Activated CD8-positive, alpha-beta memory T cell treated with anti-CD3 and anti-CD28 coated beads for 1 hour (primary cell): ENCODE measurements at places on chromosomes 3 and 15.

- no peak for DNase-seq
These were observed 148.9 kb upstream of the IL12A start for GRCh38 chr3:159839561-159840379.

DNA sequence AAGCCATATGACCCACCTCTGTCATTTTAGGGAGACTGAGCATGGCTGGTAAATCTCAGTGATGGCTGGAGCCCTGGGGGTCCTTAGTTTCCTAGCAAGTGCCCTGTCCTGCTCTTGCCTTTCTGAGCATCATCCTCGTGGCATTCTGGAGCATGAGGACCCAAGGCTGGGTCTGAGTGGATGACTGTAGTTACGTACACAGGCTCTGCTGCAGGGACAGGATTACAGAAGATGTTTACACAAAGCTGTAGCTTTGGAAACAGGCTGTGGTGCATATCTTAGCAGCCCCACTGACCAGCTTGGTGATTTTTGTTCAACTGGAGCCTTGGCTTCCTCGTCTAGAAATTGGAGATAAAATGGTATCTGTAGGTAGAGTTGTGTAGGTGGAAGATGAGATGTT lies 272.9 kb upstream of the CTDSPL start:
- no peak for DNase-seq

DNA sequence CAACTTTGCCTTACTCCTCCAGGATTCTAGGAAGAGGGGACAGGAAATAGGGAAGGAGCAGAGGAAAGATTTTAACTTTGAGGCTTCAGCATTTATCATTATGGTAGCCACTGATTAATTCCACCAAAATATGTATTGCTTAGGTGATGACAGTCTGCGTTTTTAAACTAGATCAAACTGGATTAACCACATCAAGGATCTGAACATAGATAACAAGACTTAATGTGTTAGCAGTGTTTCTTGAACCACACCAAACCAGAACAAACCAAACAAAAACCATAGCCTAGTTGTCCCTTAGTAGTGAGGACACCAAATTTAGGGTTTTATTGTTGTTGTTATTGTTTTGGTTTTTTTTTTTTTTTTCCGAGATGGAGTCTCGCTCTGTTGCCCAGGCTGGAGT lies 113.5 kb upstream of the LMOD3 start:
- no peak for DNase-seq

DNA sequence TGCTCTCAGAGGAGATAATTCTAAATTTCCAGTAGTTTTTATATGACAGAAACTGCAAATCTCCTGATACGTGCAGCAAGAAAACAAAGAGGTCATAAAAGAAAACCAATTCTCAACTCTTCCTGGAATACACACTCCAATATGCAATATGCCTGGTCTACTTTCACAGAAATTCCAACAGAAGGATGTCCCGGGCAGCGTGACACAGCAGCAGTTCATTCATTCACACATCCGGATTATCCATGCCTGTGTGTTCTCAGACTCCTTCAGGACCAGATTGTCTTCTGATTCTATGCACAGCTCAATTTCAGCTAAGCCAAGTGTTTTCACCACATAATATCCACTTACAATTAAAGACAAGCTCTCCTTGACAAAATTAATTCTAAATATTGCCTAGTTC lies 64.3 kb downstream of the FBN1 start:
- no peak for DNase-seq

DNA sequence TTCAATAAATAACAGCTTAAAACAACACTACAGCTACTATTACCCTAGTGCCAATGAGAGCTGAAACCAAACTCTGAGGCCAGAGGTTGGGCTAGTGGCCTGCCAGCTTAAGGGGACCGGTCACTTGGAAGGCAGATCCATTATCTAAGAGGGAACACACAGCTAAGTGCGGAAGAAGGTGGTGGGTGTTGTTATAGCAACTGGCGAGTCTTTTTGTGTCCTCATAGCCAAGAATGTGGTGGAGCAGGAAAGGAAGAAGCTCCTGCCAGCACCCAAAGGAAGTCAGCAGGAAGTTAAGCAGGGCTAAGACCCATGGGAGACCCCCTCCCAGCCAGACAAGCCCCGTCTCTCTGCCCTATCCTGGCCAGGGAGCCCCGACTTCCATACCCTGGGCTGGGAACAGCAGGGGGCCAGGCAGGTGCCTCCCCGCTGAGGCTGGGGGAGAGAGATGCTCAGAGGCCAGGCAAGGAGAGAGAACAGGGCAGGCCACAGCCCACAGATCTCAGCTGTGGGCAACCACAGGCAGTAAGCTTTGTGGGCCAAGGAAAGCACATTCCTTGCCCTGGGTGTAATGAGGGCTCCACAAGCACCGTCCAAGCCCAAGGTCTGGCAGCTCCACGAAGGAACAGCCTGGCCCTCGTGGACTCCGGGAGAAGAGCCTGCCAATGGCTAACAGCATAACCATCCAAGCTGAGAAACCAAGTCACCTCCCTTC lies 34.0 kb upstream of the HRH1 start:
- no peak for DNase-seq

DNA sequence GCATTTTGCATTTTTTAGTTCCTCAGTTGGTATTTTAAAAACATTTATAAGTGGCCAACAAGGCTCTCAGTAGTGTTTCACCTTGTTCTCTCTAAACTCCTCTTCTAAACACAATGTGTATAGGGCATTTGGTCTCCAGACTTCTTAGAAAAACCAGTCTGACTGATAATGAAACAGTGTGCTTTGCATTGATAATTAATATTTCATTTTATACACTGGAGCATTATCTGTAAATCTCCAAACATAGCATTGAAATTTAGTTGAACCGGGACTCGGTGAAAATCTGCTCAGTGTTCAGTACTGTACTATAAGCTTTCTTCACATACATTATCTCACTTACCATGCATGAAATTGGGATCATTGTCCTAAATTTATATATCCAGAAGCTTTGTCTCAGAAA lies 53.6 kb downstream of the SETD5 start:
- no peak for DNase-seq

GRCh38 chr3:45003406-45003805 lies 22.7 kb upstream of the CLEC3B start:
- DNase-seq: no peak

DNA sequence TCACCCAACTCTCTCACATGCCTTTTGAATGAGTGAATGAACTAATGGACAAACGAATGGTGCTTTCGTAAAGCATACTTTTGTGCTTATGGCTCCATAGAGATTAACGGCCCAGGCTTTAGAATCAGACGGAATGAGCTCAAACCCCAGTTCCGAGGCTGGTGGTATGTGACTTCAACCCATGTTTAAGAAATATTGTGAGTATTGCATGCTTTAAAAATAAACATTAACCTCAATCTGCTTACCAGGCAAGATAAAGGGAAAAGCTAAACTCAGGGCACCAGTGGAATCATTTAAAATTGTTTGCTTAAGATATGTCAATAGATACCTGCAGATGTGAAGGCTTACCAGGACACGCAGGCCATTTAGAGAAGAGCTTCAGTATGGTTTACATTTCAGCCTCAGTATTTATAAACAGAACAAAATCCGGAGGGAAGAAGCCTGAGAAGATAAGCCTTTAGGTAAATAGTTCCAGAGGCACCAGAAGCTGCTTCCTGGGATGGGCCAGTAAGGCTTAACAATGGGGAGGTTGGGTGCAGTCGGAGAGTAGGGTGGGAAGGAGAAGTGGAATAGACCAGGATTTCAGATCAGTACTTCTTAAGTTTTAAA lies 186.4 kb downstream of the ADAMTS9 start:
- no peak for DNase-seq

GRCh38 chr3:53913401-53913800 lies 21.7 kb upstream of the SELENOK start:
- DNase-seq: no peak

DNA sequence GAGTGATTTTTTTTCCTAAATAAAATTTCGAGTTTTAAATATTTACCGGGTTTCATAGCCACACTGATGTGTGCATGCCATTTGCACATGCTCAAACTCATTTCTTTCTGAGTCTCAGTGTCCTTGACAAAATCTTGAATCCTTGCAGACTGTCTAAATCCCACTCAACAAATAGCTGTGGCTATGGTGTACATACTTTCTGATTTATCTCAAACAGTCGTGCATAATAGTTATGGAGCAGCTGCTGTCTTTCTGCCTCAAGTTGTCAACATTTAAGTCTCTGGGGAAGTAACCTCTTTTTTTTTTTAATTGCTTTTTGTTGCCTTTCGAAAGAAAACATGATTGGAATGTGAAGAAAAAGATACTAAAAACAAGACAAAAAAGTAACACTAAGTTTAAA lies 52.8 kb upstream of the UTS2B start:
- no peak for DNase-seq

GRCh38 chr3:127214975-127215374 lies 22.0 kb downstream of the PRR23E start:
- no peak for DNase-seq

- no peak for DNase-seq
These were observed 99.4 kb downstream of the ADAM10 start for GRCh38 chr15:58650102-58650501.
